ENCODE measurements at places on chromosomes 2 and 18. TPM values are rescaled to one million over a fixed set of nuclear protein-coding genes. Genes with fewer than 3 reads are reported as not detected.

The KIF5C gene
- total RNA-seq, result 7.4 TPM

The KYNU gene
- 25.6 TPM for total RNA-seq

The CHPF gene
- total RNA-seq, result 90.4 TPM

The DYNAP gene
- total RNA-seq, result not detected

The ILKAP gene
- total RNA-seq, result 52.4 TPM

The TRABD2A gene
- total RNA-seq, result 56.3 TPM

The DNPEP gene
- total RNA-seq, result 178 TPM

The WDR35 gene
- total RNA-seq, result 4.1 TPM

The SPP2 gene
- not detected for total RNA-seq

The MAPK4 gene
- total RNA-seq, result 0.83 TPM

The RAMP1 gene
- 40.1 TPM for total RNA-seq

The RTP5 gene
- not detected for total RNA-seq

The FAM110C gene
- total RNA-seq, result 39.2 TPM

The PAIP2B gene
- total RNA-seq, result 2.3 TPM

The ARMC9 gene
- 3.3 TPM for total RNA-seq

The CCBE1 gene
- total RNA-seq, result 1.5 TPM

The EGR4 gene
- total RNA-seq, result not detected

The ALS2 gene
- total RNA-seq, result 33.3 TPM

The IL36B gene
- not detected for total RNA-seq

The ANKRD30BL gene
- total RNA-seq, result not detected

The CFAP65 gene
- not detected for total RNA-seq

The MATN3 gene
- 0.40 TPM for total RNA-seq

The GALR1 gene
- not detected for total RNA-seq

The PID1 gene
- total RNA-seq, result 64.4 TPM

All from Peyer's patch (tissue), 4 donors.